Activated CD4-positive, alpha-beta T cell treated with anti-CD3 and anti-CD28 coated beads, Interleukin-2, amount 10 ng/mL, durations not matched to agents 24 days and 14 days (primary cell): ENCODE measurements at places on chromosomes 6 and 20. TPM values are rescaled to one million over a fixed set of nuclear protein-coding genes. Genes with fewer than 3 reads are reported as not detected.

GRCh38 chr20:61023612-61024011, 228.4 kb upstream of the CDH4 start:
- H3K27ac ChIP-seq = no peak overlapping the region
- DNase-seq = no peak
- no peaks in the 10 kb centered on the region for H3K36me3 ChIP-seq
- no peaks in the 10 kb centered on the region for H3K4me1 ChIP-seq
- no peak overlapping the region for H3K4me3 ChIP-seq

DNA sequence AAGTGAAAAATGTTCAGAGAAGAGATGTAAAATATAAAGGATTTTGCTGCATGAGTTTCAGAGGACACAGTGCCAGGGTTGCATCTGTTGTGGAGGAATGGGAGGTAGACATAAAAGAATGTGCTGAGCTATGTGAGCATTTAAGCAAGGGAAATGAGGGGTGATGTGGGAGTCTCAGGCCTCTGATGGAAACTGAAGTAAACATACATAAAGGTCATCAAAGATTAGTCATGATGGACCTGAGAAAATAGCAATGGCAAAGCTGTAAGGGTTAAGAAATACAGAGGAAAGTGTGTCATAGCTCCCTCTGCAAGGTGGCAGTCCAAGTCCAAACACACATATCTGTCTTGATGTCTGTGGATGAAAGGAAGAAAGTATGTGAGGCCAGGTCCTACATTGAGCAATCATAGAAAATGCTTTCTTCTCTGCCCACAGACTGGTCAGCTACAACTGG, 306.6 kb upstream of the ECI2 start:
- H3K27me3 ChIP-seq = peaks cover 2% of the 10 kb centered on the region
- peak; percentile 34 for DNase-seq
- no peaks in the 10 kb centered on the region for H3K4me1 ChIP-seq

- no peaks in the 10 kb centered on the region for H3K27me3 ChIP-seq
- H3K36me3 ChIP-seq = peaks cover 29% of the 10 kb centered on the region
- H3K27ac ChIP-seq = peak overlapping the region; percentile 98
- peak overlapping the region; percentile 92 for H3K4me3 ChIP-seq
Observed at GRCh38 chr6:33425668-33426577, 6.1 kb downstream of the SYNGAP1 start.

- peaks cover 6% of the 10 kb centered on the region for H3K4me1 ChIP-seq
- H3K4me3 ChIP-seq = no peak overlapping the region
- H3K36me3 ChIP-seq = peaks cover 40% of the 10 kb centered on the region
Observed at GRCh38 chr20:48668451-48668946, 159.3 kb downstream of the PREX1 start.

DNA sequence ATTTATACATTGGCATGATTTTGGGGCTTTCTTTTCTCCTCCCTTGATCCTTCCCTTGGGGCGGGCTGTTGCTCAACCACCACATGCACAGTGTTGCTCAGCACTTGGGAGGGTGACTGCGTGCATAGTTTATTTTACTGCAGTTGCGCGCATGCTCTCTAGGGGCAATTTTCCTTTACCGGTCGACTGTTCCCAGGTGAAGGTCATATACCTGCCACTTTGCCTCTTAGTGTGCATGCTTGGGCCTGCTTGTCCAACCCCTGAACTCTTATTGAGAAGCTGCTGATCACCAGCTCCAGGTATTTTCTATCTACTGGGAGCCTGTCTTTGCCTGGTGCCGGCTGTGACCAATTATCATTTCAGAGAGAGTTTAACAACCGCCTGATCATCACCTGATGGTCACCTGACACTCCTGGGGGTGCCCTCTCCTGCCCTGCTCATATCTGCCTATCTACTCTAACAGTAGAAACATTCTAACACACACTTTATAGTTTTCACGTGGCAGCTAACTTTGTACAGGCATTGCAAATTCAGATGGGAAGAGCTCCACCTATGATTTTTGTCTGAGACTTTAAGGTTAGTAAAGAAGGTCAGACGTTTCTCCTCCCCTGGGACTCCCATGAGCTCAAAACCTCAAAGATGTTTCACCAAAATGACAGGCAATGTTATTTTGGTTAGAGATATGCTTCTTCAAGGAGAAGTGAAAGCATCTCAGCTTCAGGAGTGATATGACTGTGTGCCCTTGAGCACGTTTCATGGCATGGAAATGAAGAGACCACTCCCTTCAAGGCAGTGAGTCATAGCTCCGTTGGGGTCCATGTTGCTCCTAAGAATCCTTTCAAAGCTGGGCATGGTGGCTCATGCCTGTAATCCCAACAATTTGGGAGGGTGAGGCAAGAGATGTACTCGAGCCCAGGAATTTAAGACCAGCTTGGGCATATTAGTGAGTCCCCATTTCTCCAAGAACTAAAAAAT, 227.5 kb upstream of the MYLIP start:
- peak overlapping the region; percentile 94 for H3K27ac ChIP-seq
- H3K4me3 ChIP-seq = peak overlapping the region; percentile 70
- DNase-seq = peak; percentile 82
- H3K27me3 ChIP-seq = no peaks in the 10 kb centered on the region
- no peaks in the 10 kb centered on the region for H3K36me3 ChIP-seq

DNA sequence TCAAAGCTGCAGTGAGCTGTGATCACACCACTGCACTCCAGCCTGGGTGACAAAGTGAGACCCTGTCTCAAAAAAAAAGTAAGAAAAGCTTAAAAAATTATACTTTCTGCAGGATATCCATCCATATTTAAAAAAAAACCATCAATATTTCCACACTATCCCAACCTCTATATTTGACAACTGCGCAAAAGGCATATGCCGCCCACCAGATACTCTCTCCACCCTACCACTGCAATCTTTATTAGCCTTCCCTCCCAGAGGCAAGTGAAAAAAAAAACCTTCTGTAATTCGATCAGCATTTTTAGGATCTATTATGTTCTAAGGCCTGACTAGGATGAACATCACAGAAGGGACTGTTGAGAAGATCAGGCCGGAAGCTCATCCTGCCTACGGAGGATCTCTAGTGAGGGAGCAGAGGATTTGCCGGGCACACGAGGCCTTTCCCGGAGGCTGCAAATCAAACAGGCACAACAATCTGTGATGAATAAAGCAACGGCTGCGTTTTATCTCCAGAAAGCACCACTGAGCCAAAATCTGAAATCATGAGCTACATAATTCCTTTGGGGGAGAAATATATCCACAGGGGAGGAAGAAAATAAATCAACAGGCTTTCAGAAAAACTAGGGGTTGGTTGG, 65.9 kb downstream of the GFOD1 start:
- H3K4me3 ChIP-seq = no peak overlapping the region
- H3K27me3 ChIP-seq = no peaks in the 10 kb centered on the region
- peaks cover 2% of the 10 kb centered on the region for H3K36me3 ChIP-seq
- peaks cover 18% of the 10 kb centered on the region for H3K4me1 ChIP-seq

DNA sequence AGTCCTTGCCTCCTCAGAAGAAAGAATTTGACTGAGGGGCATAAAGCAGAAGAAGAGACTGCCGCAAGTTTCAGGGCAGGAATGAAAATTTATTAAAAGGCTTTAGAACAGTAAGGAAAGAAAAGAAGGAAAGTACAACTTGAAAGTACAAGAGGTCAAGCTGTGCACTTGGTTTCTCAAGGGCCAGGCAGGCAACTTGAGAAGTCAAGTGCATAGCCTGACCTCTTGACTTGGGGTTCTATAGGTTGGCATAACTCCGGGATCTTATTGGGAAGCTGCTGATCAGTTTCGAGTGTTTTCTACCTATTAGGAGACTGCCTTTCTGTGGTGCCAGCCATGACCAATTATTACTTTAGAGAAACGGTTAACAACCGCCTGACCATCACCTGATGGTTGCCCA, 237.0 kb upstream of the RGS17 start:
- no peaks in the 10 kb centered on the region for H3K36me3 ChIP-seq
- H3K4me1 ChIP-seq = peaks cover 3% of the 10 kb centered on the region
- DNase-seq = no peak
- no peak overlapping the region for H3K4me3 ChIP-seq
- H3K27ac ChIP-seq = no peak overlapping the region
- no peaks in the 10 kb centered on the region for H3K27me3 ChIP-seq

- H3K27ac ChIP-seq = no peak overlapping the region
- no peak overlapping the region for H3K4me3 ChIP-seq
- no peak for DNase-seq
- no peaks in the 10 kb centered on the region for H3K36me3 ChIP-seq
- no peaks in the 10 kb centered on the region for H3K27me3 ChIP-seq
Observed at GRCh38 chr6:77740380-77740779, 87.5 kb downstream of the MEI4 start.

HLA-A gene
- 1,449 and 1,452 TPM in 2 replicates for total RNA-seq

- H3K27ac ChIP-seq = no peak overlapping the region
- DNase-seq = no peak
- H3K36me3 ChIP-seq = peaks cover 39% of the 10 kb centered on the region
- peaks cover 51% of the 10 kb centered on the region for H3K4me1 ChIP-seq
- H3K27me3 ChIP-seq = no peaks in the 10 kb centered on the region
Observed at GRCh38 chr6:37265860-37266259, 7.9 kb upstream of the TMEM217 start.

- H3K36me3 ChIP-seq = no peaks in the 10 kb centered on the region
- H3K27ac ChIP-seq = no peak overlapping the region
- H3K27me3 ChIP-seq = no peaks in the 10 kb centered on the region
- no peaks in the 10 kb centered on the region for H3K4me1 ChIP-seq
- DNase-seq = no peak
Observed at GRCh38 chr20:11935212-11936154, 17.8 kb downstream of the BTBD3 start.

LGSN gene
- total RNA-seq = not detected in 2 replicates

ZNF335 gene
- 37.5 and 39.5 TPM in 2 replicates for total RNA-seq

CTAGE9 gene
- total RNA-seq = not detected in 2 replicates

DNA sequence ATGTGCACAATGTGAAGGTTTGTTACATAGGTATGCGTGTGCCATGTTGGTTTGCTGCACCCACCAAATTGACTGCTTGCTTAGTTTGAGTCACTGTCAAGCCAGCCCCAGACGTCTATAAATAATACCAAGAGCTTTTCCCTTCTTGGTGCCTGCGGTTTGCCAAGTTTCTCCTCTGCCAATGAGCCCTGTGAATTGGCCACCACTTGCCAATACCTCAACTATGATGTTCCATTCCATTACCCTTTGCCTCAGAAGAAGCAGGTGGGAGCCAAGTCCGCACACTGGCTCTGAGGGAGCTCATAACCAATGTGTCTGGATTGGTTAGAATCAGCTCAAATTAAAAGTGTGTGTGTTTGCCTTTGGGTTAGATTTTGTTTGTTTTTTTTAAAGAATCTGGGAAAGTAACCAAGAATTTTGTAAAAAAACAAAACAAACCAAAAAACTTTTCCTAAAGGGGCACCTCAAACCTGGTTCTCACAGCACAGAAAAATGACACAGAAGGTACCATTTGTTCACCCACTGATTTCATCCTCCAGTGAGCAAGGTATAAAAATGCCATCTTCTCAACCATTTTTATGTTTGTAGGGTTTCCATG, 244.7 kb upstream of the PRND start:
- peaks cover 20% of the 10 kb centered on the region for H3K27me3 ChIP-seq
- no peaks in the 10 kb centered on the region for H3K36me3 ChIP-seq
- H3K27ac ChIP-seq = no peak overlapping the region
- H3K4me1 ChIP-seq = no peaks in the 10 kb centered on the region
- H3K4me3 ChIP-seq = no peak overlapping the region

ELOVL4 gene
- 0.88 and 0.89 TPM in 2 replicates for total RNA-seq

- no peaks in the 10 kb centered on the region for H3K36me3 ChIP-seq
- no peaks in the 10 kb centered on the region for H3K4me1 ChIP-seq
- no peak for DNase-seq
- H3K4me3 ChIP-seq = no peak overlapping the region
- no peak overlapping the region for H3K27ac ChIP-seq
Observed at GRCh38 chr20:53284696-53285095, 308.9 kb downstream of the ZNF217 start.

DNA sequence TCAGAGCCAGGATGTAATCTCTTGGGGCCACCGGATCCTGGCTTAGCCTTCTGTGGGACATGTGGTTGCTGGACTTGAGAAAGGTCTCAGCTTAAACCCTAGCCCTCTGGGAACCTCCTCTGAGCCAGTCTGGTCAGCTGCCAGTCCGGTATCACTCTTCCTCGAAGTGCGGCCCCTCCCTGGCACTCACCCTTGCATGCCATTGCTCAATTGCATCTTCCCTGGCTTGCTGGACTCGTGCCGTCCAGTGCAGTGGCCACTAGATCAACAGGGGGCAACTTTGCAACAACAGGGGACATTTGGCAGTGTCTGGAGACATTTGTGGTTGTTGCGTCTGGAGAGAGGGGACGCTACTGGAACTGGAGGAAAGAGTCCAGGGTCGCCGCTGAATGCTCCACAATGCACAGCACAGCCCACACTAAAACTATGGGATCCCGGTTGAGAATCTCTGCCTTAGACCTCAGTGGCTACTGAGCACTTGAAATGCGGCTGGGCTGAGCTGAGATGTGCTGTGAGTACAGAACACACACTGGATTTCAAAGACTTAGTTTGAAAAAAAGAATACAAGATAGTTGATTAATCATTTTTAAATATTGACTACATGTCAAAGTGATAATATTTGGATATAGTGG, 152.1 kb downstream of the TFAP2C start:
- H3K4me3 ChIP-seq = no peak overlapping the region
- DNase-seq = no peak
- H3K27ac ChIP-seq = no peak overlapping the region
- no peaks in the 10 kb centered on the region for H3K36me3 ChIP-seq
- H3K4me1 ChIP-seq = peaks cover 4% of the 10 kb centered on the region

DEFB132 gene
- not detected in 2 replicates for total RNA-seq

GRCh38 chr6:37979392-37980221, 160.1 kb downstream of the ZFAND3 start:
- no peaks in the 10 kb centered on the region for H3K27me3 ChIP-seq
- no peak overlapping the region for H3K27ac ChIP-seq
- peaks cover 17% of the 10 kb centered on the region for H3K4me1 ChIP-seq
- H3K36me3 ChIP-seq = peaks cover 10% of the 10 kb centered on the region
- no peak for DNase-seq

GRCh38 chr20:64239449-64240242, 15.9 kb upstream of the PCMTD2 start:
- no peaks in the 10 kb centered on the region for H3K27me3 ChIP-seq
- no peaks in the 10 kb centered on the region for H3K4me1 ChIP-seq
- no peaks in the 10 kb centered on the region for H3K36me3 ChIP-seq
- DNase-seq = no peak

- H3K4me1 ChIP-seq = peaks cover 21% of the 10 kb centered on the region
- peaks cover 36% of the 10 kb centered on the region for H3K36me3 ChIP-seq
- peak; percentile 34 for DNase-seq
- H3K4me3 ChIP-seq = peak overlapping the region; percentile 16
Observed at GRCh38 chr6:143139239-143139784, 78.6 kb downstream of the AIG1 start.

- H3K27ac ChIP-seq = no peak overlapping the region
- DNase-seq = no peak
- no peaks in the 10 kb centered on the region for H3K27me3 ChIP-seq
- peaks cover 42% of the 10 kb centered on the region for H3K36me3 ChIP-seq
Observed at GRCh38 chr6:144379356-144379755, 94.2 kb downstream of the UTRN start.

DNA sequence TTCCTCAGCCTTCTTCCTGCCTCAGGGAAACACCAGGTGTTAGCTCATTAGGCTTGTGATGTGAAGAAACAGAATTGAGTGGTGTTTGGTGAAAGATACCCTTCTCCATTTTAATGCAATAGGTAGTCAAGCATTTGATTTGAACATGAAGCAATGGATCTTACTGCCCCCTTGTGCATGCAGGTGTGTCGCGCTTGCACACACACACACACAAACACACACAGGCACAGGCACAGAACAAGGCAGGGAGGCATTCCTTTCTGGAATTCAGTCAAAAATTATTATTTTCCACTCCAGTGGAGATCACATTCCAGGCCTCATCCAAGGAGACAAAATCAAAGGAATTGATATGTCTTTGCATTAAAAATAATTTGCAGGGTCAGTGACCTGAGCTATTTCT, 667.0 kb upstream of the MARCKS start:
- no peak overlapping the region for H3K4me3 ChIP-seq
- H3K4me1 ChIP-seq = no peaks in the 10 kb centered on the region
- no peaks in the 10 kb centered on the region for H3K27me3 ChIP-seq
- DNase-seq = no peak
- H3K27ac ChIP-seq = no peak overlapping the region
- no peaks in the 10 kb centered on the region for H3K36me3 ChIP-seq
